Fibroblast of skin of left quadriceps (primary cell): ENCODE measurements at places on chromosomes 13 and 19.

- no peak for DNase-seq
These were observed 178.6 kb downstream of the SHISA2 start for GRCh38 chr13:25873242-25873612.

GRCh38 chr19:13127051-13127450 lies 9.0 kb downstream of the NACC1 start:
- DNase-seq, result no peak

DNA sequence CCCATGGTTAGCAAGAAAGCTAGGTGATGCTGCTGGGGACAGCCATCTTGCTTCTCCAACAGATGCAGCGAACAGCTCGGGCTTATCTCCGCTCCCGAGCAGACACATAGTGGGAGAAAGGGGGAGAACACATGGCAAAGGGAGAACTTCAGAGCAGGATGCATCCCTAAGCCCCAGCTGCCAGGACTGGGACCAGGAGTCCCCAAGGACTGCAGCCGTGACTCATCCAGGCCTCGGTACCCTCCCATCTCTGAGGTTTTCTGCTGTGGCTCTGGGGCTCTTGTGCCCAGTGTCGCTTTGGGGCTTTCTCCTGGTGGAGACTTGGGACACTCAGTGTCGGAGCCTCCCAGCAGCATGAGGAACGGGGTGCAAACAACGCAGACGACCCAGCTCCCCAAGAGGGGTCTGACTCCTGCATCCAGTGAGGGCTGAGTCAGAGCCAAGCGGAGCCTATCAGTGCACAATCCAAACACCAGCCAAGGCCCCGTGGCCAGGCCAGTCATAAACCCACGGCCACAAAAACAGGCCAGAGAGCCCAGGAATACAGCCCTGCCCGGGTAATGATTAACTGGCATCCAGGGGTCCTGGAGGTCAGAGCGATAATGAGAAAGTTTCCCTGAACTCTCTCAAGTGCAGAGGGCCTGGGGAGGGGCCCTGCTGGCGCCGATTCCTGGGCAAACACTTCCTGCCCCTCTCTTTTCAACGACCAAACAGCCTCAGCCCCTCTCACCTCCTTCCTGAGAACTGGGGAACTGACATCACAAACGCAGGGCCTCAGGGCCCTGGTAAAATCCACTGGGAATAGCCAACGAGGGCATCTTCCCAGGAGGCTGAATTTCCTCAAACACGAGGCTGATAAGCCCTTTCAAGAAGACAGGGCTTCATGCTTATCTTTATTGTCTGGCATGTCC lies 202.9 kb downstream of the USP12 start:
- no peak for DNase-seq

DNA sequence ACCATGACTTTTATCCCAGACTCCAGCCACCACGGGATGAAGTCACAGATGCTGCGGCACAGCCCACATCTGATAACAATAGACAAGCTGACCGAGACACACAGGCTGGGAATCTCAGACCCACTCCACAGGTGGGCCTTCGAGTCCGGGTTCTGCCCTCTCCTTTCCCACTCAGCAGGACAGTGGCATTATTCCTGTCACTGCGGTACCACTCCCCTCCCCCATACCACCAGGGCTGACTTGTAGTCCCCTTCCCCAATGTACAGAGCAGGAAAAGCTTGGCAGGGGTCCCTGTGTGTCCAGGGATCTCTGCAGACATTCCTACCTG lies 179 bp upstream of the AMER2 start:
- DNase-seq, result no peak

- no peak for DNase-seq
These were observed 68.9 kb upstream of the FREM2 start for GRCh38 chr13:38617936-38618335.

- no peak for DNase-seq
These were observed 1.1 kb downstream of the INSR start for GRCh38 chr19:7292950-7293761.

- no peak for DNase-seq
These were observed 78.8 kb downstream of the CRYL1 start for GRCh38 chr13:20446900-20447299.
